IMR-90 (cell line): ENCODE measurements at places on chromosomes 6 and 20. TPM values are rescaled to one million over a fixed set of nuclear protein-coding genes. Genes with fewer than 3 reads are reported as not detected.

Gene SLC52A3
- total RNA-seq: not detected in 2 replicates

Gene FERMT1
- 1.7 and 2.3 TPM in 2 replicates for total RNA-seq

Gene ESR1
- total RNA-seq: not detected in 2 replicates

Gene PRPH2
- 0.83 and 1.1 TPM in 2 replicates for total RNA-seq

Gene FNDC1
- not detected in 2 replicates for total RNA-seq

Gene OR2B6
- not detected in 2 replicates for total RNA-seq

Gene TMEM242
- 2.3 and 4.2 TPM in 2 replicates for total RNA-seq

Gene NKAIN2
- total RNA-seq: not detected in 2 replicates

Gene KIF6
- under 0.01 TPM in 1 of 2 replicates, not detected in the other for total RNA-seq

Gene TMEM244
- 0.28 and 0.36 TPM in 2 replicates for total RNA-seq

Gene NKAIN4
- total RNA-seq: not detected in 2 replicates

Gene RBPJL
- not detected in 2 replicates for total RNA-seq

Gene ID4
- total RNA-seq: 3.0 and 11.1 TPM in 2 replicates

Gene TSBP1
- total RNA-seq: not detected in 2 replicates

Gene HLA-DOB
- 0.28 and 0.36 TPM in 2 replicates for total RNA-seq

Gene CAGE1
- total RNA-seq: under 0.01 TPM in 1 of 2 replicates, not detected in the other

Gene SUMO4
- total RNA-seq: 1.9 and 2.2 TPM in 2 replicates

Gene FAM217A
- not detected in 2 replicates for total RNA-seq

Gene TDP2
- total RNA-seq: 13.6 and 25.8 TPM in 2 replicates

Gene RNF39
- not detected in 2 replicates for total RNA-seq

Gene MDFI
- total RNA-seq: 0.18 and 0.28 TPM in 2 replicates

Gene TGM3
- not detected in 2 replicates for total RNA-seq

Gene GSTA3
- total RNA-seq: not detected in 2 replicates
